HS-5 (cell line): ENCODE measurements at places on chromosomes 1 and 21.

DNA sequence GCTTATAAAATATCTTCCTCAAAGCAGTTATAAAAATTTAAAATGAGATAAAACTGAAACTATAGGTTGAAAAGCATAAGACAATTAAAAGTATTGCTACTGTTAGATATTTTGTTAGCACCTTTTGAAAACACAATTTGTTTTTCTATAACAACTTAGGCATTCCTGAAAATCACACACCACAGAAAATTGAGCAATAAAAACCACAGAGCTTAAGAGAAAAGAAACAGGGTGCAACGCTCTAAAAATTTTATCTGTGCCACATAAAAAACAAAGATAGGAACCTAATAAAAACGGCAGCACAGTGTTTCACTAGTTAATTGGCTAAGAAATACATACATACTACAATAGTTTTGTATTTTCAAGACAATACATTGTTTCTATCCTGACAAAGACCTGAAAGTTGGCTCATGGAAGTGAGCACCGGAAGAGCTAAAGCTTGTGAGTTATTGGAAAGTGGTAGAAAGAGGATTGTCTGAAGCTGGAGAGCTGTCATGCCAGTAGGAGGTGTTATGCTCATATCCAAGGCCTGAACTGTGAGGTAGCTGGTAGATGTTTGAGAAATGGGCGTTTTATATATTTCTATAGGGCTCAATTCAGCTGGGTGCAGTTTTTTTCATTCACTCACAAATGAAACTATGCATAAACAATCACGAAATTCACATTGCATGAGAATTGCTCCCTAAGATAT is 45.8 kb downstream of the RGS7 start:
- DNase-seq: no peak

DNA sequence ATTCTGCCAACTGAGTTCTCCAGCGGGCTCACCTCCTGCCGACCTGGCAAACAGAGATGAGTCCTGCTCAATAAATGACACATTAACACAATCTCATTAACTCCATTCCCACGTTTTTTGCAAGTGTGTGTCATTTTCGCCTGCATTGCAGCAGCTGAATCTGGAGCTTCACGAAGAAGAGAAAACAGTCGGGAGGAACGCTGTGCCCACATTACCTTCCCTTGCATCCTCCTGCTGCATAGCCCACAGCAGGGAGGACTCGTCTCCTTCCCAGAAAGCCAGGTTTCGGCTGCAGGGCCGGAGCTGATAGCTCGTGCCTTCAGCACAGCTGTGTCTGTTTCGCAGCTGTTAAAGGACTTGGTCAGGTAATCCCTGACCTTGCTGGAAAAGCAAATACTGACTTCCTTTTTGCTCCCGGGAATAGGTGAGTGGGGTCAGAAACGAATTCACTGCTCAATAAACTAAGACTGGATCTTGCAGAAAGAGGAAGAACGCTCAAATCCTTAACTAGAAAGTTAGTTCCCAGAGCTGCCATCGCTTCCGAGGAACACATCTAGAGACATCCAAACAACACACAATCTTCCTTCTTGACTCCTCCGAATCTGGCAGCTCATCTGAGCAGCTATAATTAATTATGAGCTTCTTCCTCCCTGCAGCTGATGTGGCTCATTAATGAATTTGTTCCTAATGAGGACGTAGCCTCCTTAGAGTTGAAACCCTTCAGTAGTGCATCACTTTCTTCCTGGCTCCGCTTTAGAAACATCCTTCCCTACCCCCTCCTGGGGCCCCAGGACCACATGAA is 33.0 kb downstream of the KANK4 start:
- DNase-seq: no peak

GRCh38 chr1:33050221-33051076 is 13.8 kb upstream of the AK2 start:
- DNase-seq: no peak

GRCh38 chr21:32876426-32876825 is 104.9 kb upstream of the PAXBP1 start:
- no peak for DNase-seq

DNA sequence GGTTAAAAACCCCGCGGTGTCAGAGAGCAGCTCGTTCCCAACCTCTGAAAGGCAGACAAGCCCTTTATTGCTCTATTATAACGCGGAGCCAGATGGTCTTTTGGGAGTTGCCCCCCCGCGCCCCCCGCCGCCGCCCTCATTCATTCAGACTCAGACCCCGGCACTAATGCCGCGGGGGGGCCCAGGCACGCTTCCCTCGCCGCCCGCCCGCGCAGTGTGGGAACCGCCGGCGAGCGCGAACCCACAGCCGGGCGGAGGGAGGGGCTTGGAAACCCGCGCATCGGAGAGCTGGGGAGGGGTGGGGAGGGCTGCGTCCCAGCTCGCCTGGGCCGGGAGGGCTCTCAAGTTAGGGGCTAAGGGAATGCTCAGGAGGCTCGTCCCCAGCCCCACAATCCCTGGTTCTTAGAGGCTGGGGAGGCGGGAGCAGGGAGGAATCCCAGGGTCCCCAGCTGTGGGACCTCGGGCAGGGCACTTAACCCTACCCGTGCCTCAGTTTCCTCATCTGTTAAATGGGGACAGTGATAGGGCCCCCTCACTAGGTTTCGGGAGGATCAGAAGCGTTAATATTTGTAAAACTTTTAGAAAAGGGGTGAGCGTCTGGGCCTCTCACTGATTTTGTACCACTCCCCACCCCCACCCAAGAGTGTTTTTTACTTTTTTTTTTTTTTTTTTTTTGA is 10.9 kb upstream of the HES5 start:
- no peak for DNase-seq

DNA sequence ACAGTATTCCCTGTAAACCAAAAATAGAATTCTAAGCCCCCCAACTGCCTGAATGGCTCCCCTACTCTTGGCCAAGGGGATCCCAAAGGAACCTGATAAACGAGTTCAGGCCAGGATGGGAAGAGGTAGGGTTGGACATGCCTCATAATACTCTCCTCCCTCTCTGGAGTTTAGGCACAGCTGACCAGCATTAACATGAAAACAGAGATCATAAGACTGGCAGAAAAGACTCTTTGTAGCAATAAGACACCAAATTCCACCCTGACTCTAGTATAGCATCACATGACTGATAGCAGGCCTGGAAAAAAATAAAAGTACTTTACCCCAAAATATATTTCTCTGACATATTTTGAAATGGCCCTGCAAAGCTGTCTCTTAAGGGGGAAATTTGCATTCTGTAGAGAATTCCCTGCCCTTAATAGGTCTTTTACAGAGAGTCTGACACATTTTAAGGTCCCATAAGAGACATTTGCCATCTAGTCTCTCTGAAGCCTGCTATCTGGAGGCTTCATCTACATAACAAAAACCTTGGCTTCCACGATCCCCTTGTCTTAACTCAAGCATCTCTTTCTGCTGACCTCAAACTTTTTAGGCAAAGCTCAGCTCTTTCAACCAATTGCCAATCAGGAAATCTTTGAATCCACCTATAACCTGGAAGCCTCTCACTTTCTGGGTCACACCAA is 55.9 kb downstream of the SIK1 start:
- no peak for DNase-seq

DNA sequence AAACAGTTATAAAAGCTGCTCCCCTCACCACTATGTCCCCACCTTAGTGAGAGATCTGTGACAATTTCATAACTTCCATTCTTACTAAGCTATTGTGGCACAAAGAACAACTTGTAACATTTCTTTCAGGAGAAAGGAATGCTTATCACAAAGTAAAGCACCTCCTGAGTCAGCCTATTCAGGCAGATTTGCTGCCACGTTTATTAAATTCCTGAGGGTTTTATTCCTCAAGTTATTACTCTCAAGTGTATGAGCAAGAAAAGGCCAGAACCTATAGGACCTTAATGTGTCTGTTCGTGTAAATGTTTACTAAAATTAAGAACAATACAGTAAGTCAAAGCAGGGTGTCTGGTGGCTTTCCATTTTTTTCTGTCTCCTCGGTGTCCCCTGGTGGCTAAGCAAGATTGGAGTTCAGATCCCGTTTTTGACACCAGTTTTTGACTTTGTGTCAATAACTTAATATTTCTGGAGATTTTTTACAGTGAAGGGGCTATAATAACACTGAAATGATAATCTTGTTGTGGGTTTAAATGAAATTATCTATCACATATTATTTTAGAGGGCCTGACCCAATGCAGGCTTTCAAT is 1539.6 kb downstream of the BRINP3 start:
- DNase-seq: peak; percentile 13

DNA sequence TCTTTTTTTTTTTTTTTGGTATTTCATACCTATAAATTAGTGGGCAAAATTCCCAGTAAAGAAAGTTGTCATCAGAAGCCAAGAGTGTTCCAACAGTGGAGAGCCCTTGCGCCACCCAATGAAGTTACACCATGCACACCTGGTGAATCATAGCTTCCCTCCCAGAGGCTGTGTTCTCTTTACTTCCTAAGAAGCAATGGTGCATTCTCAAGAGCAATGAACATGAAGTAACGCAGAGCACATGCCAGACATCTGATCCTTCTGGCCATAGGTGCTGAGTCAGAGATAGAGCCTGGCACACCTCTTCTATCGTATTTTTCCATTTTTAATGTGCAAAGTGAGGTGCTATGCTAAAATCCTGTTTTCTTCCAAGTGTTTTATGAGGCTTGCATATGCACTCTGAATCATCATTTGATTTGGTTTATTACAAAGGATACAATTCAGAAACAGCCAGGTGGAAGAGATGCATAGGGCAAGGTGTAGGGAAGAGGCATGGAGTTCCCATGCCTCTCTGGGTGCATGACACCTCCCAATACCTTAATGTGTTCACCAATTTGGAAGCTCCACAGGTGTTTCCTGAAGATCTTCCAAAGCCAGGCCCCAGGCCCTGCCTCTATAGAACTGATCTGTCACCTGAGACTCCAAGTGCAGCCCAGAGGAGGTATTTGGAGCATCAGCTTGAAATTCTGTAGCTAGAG is 408.0 kb downstream of the SIPA1L2 start:
- DNase-seq: peak; percentile 51

DNA sequence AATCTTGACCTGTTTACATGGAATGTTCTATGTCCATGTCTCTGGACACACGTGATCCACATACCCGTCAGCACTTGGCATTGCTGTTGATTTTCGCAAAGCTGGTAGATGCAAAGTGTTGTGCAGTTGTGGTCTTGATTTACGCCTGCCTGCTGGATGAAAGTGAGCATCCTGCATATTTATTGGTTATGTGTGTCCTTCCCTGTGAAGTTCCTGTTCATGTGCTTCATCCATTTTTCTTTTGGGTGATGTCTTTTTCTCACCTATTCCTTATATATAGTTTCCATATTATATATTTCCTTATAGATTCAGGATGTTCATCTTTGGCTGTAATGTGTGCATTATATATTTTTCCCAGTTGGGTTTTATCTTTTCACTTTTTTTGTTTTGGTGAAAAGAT is 6.5 kb downstream of the AGPAT3 start:
- no peak for DNase-seq

DNA sequence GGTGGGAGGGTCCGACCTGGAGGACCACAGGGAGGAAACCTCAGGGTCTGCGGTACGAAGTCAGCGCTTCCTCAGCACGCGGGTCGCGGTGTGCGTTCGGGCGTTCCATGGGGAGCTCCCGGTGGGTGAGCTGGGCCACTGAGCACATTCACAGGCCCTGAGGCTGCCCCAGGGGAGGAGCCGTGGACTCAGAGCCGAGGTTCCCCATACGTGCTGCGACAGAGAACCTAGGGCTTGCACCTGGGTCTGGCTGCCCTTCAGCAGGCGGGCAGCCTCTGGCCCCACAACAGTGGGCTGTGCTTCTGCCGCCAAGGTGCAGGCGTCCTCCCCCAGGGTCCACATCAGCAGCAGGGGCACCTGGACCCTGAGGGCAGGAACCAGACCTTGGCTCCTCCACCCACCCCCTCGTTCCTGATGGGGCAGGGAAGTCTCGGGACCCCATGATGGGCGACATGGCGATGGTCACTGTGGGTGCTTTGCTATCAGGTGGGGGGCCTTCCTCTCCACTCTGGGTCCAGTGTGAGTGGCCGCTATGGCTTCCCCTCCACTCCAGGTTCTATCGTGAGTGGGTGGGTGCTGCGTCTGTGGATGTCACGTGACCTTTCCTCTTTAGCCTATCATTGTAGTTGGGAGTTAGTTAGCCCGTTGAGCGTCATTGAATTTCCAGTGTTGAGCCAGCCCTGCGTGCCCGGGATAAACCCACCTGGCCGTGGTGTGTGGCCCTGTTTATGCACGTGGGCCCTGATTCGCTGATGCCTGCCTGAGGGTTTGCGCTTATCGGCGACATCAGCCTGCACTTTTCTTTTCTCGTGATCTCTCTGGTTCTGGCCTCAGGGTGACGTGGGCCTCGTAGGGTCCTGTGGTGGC is 27.9 kb downstream of the FTCD start:
- no peak for DNase-seq

GRCh38 chr1:215842905-215843304 is 275.8 kb downstream of the KCTD3 start:
- no peak for DNase-seq
